Esophagus mucosa (tissue), 1 donor: ENCODE measurements at places on chromosomes 7 and 10. TPM values are rescaled to one million over a fixed set of nuclear protein-coding genes. Genes with fewer than 3 reads are reported as not detected.

UFSP1 gene
- total RNA-seq = 2.1 TPM

EN2 gene
- not detected for total RNA-seq

ASB10 gene
- not detected for total RNA-seq

BMPER gene
- not detected for total RNA-seq

LRRN3 gene
- total RNA-seq = not detected

GJC3 gene
- 0.20 TPM for total RNA-seq

ZRANB1 gene
- total RNA-seq = 14.2 TPM

DNA sequence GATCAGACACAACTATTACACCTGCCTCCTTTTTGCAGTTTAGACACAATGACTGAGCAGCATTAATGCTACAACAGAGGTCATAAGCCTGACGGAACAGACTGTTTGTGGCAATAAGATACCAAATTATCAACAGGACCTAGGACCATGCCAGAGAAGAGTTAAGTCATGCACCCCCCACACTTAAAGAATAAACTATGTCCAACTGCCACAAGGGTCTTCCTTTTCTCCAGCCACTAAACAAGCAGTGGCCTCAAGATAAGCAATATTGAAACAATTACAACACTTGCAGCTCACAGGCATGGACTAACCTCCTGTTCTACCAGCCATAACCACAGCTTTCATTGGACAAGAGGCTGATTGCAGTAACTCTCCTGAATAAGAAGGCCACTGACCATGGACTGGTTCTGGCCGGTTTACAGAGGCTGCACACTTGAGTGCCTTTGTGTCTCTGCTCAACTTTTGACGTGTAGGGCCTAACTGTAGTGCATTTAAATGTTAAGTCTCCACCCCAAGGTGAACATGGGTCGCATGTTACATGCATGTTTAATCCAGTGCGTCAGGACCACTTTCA lies 104.4 kb downstream of the STRA8 start:
- no peak for ATAC-seq

- no peak for ATAC-seq
Observed at GRCh38 chr10:7593063-7593462, 73.7 kb downstream of the ITIH5 start.

DNA sequence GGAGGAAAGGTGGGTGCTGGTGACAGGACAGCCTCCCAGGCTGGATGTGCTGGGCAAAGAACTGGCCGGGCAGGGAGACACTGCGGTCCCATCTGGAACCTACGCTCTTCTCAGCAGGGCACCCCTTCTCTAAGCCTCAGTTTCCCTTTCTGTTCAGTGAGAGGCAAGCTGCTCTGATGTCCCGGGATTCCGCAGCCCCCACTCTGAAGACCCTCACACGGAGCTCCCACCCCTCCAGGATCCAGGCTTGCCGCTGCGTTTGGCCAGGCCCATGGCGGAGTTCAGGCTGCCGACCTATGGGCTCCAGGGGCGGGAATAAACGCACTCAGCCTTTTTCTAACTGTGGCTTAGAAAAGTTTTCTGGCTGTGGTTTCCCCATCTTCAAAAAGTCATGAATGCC lies 10.2 kb upstream of the INTS1 start:
- no peak for ATAC-seq

- peak; percentile 53 for ATAC-seq
Observed at GRCh38 chr10:4062751-4063150, 277.7 kb upstream of the KLF6 start.

DNA sequence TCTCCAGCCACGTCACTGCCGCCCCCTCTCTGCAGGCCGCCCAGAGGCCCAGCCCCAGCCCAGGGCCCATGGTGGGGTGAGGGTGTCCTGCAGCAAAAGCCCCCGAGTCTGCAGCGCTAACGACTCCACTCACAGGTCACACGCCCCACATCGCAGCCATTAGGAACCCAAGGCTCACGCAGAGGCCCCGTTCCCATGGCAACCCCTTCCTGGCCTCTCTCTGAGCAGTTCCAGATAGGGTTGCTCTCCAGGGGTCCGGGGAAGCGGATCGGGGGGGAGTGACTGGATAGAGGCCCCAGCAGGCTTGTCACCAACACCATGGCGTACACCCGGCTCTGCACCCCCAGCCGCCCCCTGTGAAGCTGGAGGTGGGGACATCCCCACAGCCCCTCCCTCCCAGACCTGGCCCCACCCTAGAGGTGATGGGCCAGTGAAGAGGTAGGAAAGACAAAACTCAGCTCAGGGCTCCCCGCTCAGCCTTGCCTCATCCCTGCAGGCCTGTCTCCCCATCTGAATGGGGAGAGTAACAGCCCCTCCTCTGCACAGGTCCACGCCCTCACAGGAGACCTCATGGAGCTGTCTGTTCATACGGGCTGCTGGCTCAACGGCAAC lies 41.2 kb downstream of the TNRC18 start:
- ATAC-seq = no peak

DNA sequence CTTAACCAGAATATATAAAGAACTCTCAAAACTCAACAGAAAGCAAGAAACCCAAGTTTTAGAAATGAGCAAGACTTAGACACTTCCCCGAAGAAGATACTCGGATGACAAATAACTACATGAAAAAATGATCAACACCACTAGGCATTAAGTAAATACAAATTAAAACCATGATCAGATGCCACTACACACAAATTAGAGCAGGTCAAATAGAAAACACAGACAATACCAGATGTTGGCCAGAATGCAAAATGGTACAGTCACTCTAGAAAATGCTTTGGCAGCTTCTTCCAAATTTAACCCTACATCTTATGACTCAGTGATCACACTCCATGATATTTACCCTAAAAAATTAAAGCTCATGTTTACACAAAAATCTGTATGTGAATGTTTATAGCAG lies 18.4 kb downstream of the TMEM176A start:
- ATAC-seq = no peak

GRCh38 chr10:62136931-62137330 lies 131.7 kb downstream of the RTKN2 start:
- ATAC-seq = peak; percentile 20

DNA sequence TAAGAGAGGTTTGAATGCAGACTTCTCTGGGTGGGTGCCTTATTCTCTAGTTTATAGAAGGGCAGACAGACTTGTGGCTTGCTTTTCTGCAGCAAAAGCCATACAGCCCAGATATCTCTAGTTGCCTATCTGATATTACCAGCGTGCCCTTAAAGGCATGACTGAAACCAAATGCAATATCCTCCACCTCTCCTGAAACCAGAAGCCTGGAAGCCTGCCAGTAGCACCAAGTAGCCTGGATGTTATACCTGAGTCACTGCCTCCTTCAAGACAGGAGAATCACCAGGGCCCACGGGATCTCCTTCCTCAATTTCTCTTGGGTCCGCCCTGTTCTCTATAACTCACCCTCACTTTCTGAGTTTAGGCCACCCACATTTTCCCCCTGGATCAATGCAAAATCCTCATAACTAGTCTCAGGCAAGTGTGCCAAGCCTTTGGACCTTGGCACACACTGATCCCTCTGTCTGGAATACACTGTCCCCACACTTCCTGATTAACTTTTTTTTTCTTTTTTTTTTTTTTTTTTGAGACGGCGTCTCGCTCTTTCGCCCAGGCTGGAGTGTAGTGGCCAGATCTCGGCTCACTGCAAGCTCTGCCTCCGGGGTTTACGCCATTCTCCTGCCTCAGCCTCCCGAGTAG lies 638.4 kb downstream of the GALNT17 start:
- ATAC-seq = no peak

DNA sequence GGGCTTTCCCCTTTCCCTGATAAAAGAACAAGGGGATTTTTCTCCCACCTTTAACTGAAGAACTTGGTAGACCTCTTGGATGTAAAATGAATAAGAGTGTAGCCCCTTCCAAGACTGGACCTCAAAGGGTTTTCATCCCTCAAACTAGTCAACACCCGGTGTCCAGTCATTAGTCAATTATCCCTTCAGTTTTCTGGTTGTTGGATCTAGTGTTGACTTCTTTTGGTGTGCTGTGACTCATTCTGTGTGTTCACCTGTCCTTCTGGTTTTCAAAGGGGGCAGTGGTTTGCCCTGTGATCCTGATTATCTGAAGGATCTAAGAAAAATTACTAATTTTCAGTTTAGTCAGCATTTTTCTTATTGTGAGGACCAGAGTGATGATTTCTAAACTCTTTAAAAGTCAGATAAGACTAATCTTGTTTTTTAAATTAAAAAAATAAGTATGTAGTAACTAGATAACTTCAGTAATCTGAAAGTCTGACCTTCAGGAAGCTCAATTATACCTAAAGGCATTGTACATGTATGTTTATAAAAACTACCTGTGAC lies 583.5 kb downstream of the CNTNAP2 start:
- no peak for ATAC-seq

DNA sequence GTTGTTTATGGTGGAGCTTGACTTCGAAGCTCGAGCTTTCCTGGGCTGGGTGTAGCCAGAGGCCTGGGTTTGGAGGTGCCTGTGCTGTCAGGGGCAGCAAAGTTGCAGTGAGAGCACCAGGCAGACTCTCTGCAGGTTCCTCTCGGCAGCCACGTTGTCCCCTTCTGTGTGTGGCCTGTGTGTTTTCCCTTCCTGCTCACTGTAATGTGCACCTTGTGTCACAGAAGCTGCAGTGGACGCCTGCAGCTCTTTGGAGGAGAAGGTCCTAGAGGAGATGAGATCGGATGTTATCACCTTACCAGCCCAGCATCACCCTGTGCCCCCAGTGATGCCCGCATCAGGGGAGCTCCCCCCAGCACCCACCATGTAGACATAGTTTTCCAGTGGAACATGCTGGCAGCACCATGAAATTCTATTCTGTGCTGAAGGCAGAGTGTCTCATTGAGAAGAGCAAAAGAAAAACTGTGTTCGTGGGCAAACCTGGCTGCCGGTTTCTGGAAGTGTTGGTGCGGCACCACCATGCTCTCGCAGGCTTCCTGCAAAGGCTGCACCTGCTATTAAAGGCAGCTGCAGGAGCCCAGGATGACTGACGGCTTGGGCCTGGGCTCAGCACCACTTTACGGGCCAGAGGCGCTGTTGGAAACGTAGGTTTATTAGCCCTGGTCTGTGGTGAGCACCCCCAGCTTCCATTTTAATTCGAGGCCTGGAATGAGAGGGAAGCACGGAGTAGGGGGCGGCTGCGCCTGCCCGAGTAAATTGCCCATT lies 609.8 kb upstream of the FOXK1 start:
- ATAC-seq = no peak

GRCh38 chr10:23439961-23440889 lies 1.4 kb downstream of the OTUD1 start:
- ATAC-seq = peak; percentile 0

DNA sequence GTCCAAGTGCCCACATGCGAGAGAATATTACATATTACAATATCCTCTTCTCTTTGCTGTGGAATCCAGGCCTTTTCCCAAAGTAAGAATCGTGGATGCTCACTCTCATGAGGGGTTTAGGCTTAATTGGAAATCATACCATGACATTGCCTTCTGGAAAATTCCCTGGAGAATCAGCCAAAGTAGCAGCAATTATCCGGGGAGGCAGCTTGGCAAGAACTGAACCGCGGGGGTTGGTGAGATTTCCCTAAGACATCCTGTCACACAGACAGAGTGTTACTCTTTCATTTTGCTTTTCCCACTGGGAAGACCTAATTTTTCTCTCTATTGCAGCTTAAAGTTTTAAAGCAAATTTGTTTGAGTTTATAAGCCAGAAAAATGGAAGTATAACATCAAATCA lies 463.6 kb upstream of the DPP6 start:
- no peak for ATAC-seq

- ATAC-seq = no peak
Observed at GRCh38 chr7:8111282-8111960, 142.8 kb downstream of the GLCCI1 start.

DNA sequence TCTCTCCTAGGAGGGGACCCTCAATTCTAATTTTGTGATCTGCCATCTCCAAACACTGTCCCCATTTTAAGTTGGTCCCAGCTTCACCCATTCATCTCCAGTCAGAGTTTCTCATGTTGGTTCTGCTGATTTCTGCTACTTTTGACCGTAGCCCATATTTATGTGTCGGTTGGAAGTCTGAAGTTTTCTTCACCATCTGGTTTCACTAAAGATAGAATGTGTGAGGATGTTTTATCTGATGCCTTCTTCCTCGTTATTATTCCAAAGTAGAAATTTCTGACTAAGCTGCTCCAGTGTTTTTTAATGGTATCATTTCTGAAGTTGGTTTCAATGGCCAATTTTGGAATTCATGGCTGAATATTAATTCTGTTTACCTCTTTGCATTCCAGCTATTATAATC lies 21.3 kb upstream of the IFIT2 start:
- ATAC-seq = no peak
